Cortex of kidney (tissue), 1 donor: ENCODE measurements at places on chromosomes 11 and 22.

DNA sequence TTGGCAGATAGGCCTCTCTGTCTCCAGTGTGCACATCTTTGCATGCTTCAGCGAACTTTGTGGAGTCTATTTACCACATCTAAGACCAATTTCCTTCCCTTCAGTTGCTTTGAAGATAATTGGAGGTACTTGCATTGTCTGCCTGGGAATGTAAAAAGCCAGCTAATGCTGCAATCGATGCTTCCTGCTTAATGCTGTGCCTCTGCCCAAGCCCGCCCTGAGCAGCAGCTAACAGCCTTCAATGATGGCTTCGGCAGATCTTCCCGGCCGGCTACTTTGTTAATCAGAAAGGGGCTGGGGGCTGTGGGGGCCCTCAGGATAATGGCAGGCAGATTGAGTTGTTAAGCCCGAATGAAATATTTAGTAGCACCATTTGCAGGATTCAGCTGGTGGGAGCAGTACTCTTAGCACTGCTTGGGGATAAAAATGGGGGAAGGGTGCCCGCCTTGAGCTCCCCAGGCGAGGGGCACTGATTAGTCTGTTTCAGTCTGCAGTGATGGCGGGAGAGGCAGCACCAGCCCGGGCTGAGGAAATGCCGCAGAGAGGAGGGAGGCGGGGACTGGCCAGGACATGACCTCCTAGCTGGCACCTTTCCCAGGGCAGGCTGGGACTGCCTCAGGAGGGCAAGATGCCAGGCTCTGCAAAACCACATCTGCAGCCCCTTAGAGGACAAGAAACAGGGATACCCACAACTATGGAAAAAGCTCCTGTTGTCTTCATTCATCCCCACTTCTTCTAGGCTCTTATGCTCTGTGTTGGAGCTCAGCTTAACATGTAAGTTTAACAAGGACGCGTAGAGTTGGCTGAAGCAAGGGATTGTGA, 460.0 kb downstream of the BUD13 start:
- no peak for DNase-seq

- DNase-seq, result no peak
Observed at GRCh38 chr11:69520186-69520916, 38.9 kb downstream of the LINC01488 start.

- no peak for DNase-seq
Observed at GRCh38 chr11:15926071-15926470, 430.3 kb downstream of the SOX6 start.

GRCh38 chr11:97638641-97639224, 1248.9 kb downstream of the JRKL start:
- DNase-seq, result no peak

- no peak for DNase-seq
Observed at GRCh38 chr11:110812086-110812733, 100.0 kb upstream of the ARHGAP20 start.

DNA sequence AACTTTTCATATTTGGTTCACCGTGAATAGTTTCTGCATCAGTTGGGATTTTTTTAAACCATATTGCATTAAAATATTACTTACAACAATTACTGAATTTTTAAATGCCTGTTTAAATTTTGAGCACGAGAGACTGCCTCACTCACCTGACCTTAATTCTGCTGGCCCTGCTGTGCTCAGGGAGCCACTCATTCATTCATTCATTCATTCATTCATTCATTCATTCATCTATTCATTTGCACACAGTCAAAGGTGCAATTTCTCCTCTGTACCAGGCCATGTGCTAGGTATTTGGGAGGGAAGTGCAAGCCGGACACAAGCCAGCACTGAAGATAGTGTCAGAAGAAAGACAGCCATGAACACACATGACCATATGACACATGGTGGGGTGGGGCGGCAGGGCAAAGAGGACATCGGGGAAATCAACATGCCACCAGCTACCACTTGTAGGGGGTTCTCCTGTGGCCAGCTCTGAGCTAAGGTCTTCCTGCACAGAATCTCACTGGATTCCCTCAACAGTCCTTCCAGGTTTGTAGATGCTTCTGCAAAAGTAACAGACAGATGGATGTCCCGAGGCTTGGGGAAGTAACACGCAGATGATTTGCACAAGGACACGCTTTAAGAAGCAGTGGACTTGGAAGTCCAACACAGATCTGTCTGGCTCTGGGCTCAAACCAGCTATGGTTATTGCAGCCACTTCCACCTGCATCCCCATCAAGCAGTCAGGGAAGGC, 568 bp upstream of the CSF2RB start:
- no peak for DNase-seq

- no peak for DNase-seq
Observed at GRCh38 chr11:16543642-16544041, 187.3 kb upstream of the SOX6 start.

DNA sequence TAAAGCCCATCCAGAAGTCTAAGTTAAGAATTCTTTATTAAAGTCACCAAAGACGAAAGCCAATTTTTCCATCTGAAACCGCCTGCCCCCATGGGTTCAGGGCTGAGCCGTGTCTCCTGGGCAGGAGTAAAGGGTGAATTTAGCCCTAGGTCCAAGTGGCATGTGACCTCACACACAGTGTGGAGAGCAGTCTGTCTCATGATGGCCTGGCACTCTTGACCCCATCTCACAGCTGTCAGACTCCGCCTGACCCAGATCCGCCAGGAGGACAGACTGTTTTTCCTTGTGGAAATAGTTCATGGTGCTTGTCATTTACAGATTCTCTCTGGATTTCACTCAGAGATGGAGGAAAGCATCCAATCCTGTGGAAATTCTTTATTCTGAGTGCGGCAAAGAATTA, 109.7 kb downstream of the GALNT18 start:
- no peak for DNase-seq
